SK-N-SH (cell line): ENCODE measurements at places on chromosomes 2 and 18. TPM values are rescaled to one million over a fixed set of nuclear protein-coding genes. Genes with fewer than 3 reads are reported as not detected.

GFPT1 gene
- polyA plus RNA-seq, result 6.0 and 6.8 TPM in 2 replicates

RUFY4 gene
- polyA plus RNA-seq, result not detected in 2 replicates

GRCh38 chr2:217706513-217706912, 296.3 kb downstream of the TNS1 start:
- no peak overlapping the region for H3K27ac ChIP-seq
- no peaks in the 10 kb centered on the region for H3K36me3 ChIP-seq
- H3K4me1 ChIP-seq, result peaks cover 25% of the 10 kb centered on the region; the same call in 1 of the 2 replicates
- no peaks in the 10 kb centered on the region for H3K27me3 ChIP-seq
- H3K4me3 ChIP-seq, result no peak overlapping the region

GRCh38 chr2:210912779-210913178, 356.4 kb downstream of the CPS1 start:
- DNase-seq, result no peak
- H3K4me3 ChIP-seq, result no peak overlapping the region
- no peak overlapping the region for H3K27ac ChIP-seq
- no peaks in the 10 kb centered on the region for H3K4me1 ChIP-seq
- no peaks in the 10 kb centered on the region for H3K36me3 ChIP-seq
- H3K27me3 ChIP-seq, result no peaks in the 10 kb centered on the region

NGEF gene
- polyA plus RNA-seq, result 1.2 and 1.4 TPM in 2 replicates

CEBPZ gene
- 9.7 and 11.6 TPM in 2 replicates for polyA plus RNA-seq
